ENCODE measurements at places on chromosomes 1 and 21. TPM values are rescaled to one million over a fixed set of nuclear protein-coding genes. Genes with fewer than 3 reads are reported as not detected.
A peak's percentile ranks its signal among the peaks of the same experiment; 100 is the strongest.

KHDRBS1 gene
- 220 TPM for total RNA-seq

LCE3E gene
- not detected for total RNA-seq

AVPR1B gene
- not detected for total RNA-seq

SLC45A3 gene
- 5.3 TPM for total RNA-seq

RGSL1 gene
- not detected for total RNA-seq

KRTAP20-4 gene
- not detected for total RNA-seq

TRNAU1AP gene
- 47.7 TPM for total RNA-seq

DNA sequence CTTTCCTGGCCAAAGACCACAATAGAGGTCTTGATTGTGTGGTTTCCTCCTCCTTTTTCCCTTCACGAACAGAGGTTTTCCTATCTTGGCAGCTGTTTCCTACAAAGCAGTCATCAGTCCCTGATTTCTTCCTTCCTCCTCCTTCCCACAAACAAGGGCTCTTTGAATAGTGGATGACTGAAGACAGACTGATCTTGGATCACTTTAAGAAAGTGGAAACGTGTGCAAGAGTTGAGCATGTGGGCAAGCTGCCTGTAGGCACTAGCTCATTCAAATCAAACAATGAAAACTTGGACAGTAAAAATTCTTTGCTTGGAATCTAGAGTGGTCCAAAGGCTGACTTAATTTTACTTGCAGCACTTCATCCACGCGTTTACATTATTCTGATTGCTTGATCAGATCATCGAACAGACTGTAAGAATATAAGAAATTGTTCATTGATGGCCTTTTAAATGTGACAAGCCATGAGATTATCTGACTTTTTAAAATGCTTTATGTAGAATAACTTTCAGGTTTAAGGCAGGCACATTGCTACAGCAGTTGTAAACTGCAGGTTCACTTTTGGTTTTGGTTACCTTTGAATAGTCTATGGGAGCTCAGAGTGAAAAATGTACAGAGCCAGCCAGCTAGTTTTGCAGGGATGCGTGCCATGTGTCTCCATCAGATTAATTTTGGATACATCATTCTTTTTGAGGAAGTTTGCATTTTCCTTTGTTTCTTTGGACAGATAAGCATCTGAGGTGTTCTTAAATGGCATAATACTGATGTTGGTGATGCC is 34.4 kb downstream of the ADGRL2 start:
- DNase-seq = no peak

DNA sequence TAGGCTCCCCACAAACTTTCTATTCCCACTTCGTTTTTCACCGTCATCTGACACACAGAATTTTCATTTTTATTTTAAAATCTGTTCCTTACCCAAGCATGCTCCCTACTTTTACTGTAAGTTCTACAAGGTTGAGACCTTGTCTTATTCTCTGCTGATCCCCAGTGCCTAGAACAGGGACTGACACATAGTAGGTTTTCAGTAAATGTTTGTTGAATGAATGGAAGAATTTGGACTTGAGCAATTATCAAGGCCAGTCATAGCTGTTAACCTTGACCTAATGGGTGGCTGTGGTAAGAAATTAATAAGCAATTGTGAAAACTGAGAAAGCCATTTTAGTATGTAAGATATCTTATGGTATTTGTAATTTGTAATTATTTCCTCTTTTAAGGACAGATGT is 71.1 kb downstream of the LAMC1 start:
- no peak for DNase-seq

- no peak for DNase-seq
Observed at GRCh38 chr1:175158170-175158591, 34.4 kb downstream of the KIAA0040 start.

DNA sequence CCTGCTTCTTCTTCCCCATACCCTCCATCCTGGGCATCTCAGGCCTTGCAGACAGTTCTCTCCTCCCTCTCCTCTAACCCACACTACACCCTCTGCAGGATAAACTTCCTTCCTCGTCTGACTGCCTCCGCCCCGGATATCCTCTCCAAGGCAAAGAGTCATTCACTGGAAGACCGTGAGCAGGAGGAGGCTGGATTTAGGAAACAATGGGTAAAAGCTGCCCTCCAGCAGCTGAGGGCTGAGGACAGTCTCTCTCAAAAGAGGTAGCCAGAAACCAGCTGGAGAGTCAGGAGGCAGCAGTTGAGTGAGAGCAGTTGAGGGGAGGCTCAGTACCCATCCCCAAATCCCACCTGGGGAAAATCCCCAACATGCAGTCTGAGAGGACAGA is 1.4 kb downstream of the CSRP1 start:
- DNase-seq = no peak

DNA sequence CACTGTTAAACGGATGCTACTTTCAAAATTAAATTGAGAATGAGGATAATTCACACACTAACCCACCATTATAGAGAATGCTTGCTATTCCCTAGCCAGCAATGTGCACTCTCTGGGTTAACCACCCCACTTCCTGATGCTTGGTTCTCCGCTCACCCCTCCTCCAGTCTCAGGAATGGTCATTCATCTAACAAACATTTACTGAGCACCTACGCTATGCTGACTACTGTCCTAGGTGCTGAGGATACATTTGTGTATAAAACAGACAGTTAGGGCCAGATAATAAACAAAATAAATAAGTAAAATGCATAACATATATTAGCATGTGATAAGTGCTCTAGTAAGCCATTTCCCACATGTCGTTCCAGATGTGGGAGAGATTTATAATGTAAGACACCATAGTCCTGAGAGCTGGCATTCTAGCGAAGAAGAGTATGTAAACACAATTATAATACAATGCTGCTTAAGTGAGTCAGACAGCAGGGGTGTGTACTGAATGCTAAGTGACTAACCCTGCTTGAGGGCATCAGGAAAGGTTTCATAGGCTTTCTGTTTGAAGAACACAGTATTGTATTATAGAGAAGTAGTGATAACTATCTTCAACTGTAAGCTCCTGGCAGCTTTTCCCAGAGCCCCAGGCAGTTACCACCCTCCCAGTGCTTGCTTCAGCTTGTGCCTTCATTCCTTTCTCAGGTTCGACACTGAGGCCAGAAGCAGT is 126.7 kb upstream of the CACHD1 start:
- DNase-seq = no peak

DNA sequence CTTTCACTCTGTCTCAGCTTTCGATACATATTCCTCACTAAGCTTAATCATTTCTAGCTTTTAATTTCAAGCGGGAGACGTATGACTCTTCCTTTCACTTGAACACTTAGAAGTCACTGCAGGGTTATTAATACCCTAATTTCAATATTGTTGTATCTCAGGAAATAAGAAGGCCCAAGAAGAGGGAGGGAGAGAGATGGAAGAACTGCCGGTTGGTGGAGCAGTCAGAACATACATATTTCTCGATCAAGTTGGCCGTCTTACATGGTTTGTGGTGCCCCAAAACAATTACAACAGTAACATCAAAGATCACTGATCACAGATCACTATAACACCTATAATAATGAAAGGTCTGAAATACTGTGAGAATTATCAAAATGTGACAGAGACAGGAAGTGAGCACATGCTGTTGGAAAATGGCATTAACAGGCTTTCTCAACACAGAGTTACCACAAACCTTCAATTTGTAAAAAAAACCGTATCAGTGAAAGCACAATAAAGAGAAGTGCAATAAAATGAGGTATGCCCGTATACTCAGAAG is 145.4 kb upstream of the HP1BP3 start:
- DNase-seq = no peak

DNA sequence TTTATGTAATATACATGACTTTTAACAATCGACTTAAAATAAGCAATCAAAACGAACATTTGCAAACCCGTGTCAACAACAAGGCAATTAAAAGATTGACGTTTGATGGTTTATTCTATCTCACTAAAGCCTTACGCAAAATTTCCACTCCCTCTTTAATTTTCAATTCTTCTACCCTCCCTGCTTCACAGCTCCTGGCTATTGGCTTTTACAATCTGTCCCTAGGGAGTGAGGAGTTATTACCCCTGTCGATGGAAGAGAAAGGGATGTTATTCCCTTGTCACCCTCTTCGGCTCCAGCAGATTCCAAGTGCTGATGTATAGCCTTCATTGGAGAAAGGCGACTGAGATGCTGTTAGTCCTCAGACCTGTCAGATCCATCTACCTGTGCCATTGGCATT is 161.3 kb downstream of the ZNF281 start:
- no peak for DNase-seq

DNA sequence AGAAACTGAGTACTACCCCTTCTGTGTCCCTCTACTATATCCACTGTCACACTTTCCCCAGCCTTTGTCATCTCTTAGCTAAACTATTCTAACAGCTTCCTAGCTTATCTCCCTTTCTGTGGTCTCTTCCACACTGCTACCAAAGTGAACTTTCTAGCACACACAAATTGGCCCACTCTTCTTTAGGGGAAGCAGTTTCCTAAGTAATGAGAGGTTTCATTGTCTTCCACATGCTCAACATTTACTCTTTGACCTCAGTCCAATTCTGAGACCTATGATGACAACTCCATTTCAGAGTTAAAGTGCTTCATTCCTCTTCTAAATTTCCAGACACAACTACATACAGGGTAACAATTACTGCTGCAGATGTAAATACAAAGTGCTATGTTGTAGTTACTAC is 32.9 kb downstream of the SCYL3 start:
- DNase-seq = no peak

DNA sequence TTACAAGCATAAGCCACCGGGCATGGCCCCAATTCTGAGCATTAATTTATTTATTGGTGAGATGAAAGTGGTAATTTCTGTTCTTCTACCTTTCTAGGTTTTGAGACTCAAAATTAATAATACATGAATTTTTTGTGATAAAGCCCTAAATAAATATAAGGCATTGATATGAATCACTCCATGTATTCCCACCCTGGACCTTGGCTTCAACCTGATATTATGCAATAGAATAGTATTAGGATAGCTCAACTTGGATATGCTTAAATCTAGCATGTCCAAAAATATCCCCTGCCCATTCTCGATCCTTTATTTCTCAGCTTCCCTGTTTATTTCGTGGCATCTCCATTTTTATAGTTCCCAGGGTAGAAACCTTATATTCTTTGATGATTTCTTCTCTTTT is 2.5 kb downstream of the AGL start:
- DNase-seq = no peak

DNA sequence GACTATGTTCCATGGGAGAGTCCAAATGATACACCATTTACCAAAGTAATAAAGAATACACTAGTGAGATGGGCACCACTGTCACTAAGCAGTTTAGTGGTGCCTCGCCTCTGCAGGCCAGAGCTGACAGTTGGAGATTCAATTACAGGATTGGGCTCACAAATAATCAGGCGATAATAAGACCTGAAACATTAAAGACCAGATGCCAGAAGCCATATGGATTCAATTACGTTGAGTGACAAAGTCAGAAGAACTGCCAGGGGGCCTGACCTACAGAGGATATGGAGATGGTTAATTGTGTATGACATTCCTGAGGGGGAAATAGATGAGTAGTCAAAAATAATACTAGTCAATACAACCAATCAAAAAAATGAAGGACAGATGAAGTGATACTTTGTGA is 65.2 kb upstream of the ST6GALNAC5 start:
- DNase-seq = no peak

DNA sequence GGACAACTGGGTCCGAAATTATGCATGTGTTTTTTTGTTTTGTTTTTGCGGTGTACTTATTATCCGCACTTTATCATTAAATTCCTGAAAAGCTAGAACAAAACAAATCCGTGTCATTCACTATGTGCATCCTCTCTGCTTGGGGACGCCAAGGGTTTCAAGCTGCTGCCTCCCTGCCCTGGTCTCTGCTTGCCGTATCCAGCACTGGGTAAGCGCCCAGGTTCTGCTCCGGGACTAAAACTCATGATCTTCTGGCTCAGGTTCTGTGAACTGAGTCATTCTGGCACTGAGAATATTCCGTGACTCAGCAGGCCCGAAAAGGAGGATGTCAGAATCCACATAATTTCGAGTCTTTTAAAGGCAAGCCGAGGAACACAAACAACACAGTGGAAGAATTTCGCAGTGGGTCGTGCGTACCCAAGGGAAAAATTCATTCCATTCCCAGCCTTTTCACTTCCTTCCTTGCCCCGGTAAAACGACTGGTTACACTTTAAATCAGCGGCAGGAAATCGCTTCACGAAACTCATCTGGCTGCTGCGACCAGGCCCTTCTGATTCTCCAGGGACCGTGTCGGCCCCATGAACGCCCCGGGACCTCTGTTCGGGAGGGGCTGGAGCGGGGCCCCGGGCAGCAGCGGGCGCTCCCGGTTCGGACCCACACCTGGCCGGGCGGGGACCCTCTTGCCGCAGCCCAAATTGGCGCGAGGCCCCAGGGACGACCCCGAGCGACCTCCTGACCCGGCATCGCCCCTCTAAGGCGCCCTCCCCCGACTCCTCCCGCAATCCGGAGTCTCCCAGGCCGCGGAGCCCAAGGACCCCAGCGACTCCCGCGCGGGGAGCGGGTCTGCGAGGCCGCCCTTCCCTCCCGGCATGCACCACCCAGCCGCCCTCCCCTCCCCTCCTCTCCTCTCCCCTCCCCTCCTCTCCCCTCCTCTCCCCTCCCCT is 746 bp upstream of the LAMC1 start:
- peak; percentile 84 for DNase-seq

DNA sequence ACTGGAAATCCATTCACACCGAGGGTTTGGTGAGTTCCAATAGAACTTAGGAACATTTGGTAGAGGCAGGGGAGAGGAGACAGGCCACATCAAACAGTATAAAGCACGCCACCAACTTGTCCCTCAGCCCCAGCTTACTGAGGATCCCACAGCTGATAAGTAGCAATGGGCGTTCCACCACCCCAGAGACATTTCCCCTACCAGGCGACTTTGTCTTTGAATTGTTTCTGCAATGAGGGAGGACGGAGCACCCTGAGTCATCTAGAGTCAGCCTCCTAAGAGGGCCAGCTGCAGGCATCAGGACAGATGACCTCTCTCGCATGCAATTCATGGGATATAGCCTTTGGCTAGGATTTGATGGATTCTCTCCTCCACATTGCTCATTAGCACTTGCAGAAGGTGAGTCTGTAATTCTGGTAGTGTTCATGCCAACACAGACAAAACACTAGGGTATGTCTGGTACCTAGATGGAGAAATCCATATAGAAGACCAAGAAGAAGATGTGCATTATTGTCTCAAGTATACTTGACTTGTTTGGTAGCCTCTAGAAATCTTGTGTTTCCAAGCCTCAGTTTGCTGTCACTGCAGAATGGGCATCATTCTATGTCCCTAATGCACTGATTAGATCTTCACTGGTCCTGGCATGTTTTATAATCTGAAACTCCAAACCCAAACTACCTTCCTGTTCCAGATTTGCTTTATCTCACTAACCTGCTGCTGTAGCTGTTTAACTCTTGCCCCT is 69.0 kb downstream of the RRAGC start:
- DNase-seq = no peak

- DNase-seq = peak; percentile 29
Observed at GRCh38 chr1:198534548-198535418, 5.7 kb downstream of the ATP6V1G3 start.

GRCh38 chr1:58780411-58780810 is 3.4 kb downstream of the JUN start:
- DNase-seq = no peak

DNA sequence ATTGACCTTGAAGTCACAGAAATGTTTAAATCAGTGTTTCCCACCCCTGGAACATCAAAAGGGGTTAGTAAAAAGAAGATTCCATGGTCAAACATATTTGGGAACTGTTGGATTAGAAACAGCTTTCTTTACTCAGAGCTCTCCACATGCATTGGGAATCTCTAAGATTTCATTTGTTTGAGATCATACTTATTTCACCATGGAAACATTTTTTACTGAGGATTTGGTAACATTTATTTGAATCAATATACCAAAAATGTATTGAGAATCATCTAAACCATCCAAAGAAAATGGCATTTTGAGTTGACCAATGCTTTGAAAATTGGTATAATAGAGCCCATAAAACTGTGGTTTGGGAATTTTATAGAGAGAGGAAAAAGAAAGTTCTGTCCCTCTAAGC is 25.3 kb downstream of the NGF start:
- no peak for DNase-seq

- no peak for DNase-seq
Observed at GRCh38 chr1:149942207-149942606, 5.5 kb upstream of the MTMR11 start.
